ENCODE measurements at places on chromosomes 13 and 19.

GRCh38 chr13:30179597-30180276, 127.6 kb downstream of the KATNAL1 start:
- DNase-seq, result peak; percentile 85

DNA sequence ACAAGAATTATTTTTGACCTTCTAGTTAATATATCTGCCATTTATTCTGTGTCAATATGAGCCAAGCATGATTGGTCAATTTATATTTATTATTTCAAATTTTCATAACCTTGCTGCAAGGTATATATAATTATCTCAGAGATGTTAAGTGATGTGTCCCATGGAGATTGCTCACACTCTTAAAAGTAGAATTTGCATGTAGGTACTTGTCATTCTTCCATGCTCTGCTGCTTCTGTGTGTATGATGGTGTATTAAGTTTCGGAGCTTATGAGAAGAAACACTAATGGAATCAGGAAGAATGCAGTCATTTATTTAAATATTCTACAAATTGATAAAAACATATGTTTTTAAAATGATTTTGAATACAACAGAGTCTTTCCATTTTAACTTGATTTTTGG, 586.8 kb upstream of the MIR17HG start:
- peak; percentile 2 for DNase-seq

GRCh38 chr13:25379011-25379410, 7.2 kb downstream of the ATP8A2 start:
- no peak for DNase-seq

DNA sequence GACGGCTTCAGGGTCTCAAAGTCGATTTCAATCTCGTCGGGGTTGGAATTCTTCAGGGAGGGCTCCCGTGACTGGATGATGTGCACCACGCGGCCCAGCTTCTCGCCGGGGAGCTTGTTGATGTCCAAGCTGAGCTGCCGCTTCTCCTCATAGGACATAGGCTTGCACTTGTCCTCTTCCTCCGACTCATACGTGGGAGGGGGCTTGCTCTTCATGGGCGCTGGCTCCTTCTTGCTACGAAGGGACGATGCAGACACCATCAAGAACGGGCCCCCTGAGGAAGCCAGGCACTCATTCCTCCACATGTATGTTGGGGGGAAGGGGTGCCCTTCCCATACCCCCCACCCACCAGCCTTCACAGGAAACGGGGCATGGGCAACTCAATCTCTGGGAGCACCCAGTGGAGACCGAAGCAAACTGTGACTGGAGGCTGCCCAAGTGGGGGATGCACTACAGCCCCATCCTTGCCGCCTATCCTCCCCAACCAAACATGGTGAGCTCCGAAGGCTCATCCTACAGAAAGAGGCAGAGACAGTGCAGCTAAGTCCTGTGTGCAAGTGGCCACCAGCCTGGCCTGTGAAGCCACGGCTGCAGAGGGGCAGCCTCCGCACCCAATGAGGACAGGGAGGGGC, 23.2 kb upstream of the EPHX3 start:
- no peak for DNase-seq

GRCh38 chr13:21826214-21827015, 155.5 kb downstream of the FGF9 start:
- no peak for DNase-seq

GRCh38 chr13:90362707-90363106, 984.8 kb upstream of the MIR17HG start:
- no peak for DNase-seq

- DNase-seq, result no peak
These were observed 421.1 kb downstream of the FGF9 start for GRCh38 chr13:22091971-22092300.

GRCh38 chr19:34429553-34429952, 1.4 kb downstream of the UBA2 start:
- DNase-seq, result no peak

GRCh38 chr19:47113850-47114651, 475 bp upstream of the ZC3H4 start:
- DNase-seq, result peak; percentile 36

DNA sequence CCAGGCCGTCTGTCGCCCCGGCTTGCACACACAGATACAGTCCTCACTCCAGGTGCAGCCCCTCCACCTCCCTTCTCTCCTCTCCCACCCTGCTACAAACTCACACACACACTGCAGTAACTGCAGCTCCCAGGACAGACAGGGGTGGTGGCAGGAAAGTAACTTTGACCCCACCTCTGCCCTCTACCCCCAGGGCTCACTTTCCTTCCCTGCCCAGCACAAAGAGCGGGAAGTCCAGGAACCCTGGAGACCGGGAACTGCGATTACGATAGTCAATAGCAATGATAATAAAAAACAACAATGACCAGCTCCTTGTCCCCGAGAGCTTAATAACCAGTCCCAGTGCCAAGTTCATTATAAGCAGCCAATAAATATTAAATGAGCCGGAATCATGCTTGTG, at the start of gene CEACAM20:
CEACAM20 (minus strand) TSS at position 140 of the 400 bp plus-strand sequence. CDS start 166 bp downstream, outside the sequence.
- no peak for DNase-seq

- no peak for DNase-seq
These were observed 70.5 kb upstream of the CSNK1A1L start for GRCh38 chr13:37175996-37176395.

DNA sequence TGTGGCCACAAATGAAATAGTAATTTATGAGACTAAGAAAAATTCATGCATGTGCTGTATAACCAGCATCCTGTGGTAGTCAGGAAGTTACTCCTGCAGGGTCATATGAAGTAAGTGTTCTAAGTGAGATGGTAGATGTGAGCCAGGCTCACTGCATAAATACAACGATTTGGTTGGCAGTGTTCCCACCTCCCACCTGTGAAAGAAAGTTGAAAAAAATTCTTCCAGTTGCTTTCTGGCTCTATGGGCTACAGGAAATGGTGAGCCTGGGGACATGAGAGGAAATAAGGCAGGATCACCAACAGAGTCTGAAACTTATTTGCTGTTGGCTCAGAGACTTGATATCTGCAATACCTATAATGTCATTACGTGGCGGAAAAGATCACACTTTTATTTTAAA, 301.7 kb upstream of the SPRY2 start:
- DNase-seq, result no peak

GRCh38 chr13:85825454-85825853, 26.2 kb upstream of the SLITRK6 start:
- no peak for DNase-seq

GRCh38 chr19:17942582-17943273, 9.9 kb downstream of the CCDC124 start:
- no peak for DNase-seq

- DNase-seq, result no peak
These were observed 46.2 kb downstream of the CDK8 start for GRCh38 chr13:26300140-26300539.

DNA sequence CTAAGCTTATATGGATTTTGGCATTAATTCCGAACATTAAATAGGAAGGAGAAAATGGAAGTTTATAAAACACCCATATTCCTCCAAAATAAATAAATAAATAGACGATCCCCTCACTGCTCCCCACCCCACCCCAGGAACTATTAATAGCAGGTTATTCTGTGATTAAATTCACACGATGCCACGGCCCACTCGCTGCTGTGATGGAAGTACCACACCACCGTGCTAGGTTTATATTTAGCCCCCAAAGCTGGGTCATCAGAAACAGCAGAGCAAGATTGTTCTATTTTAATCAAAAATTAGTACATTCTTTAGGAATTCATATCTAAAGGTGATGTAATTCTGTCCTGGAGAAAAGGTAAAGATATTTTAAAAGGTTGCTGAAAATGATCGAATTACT, 65.4 kb downstream of the CCDC70 start:
- DNase-seq, result no peak

GRCh38 chr19:51040151-51040550, 5.3 kb upstream of the KLK12 start:
- no peak for DNase-seq

- DNase-seq, result no peak
These were observed 2299.5 kb downstream of the PCDH9 start for GRCh38 chr13:64930636-64931035.

DNA sequence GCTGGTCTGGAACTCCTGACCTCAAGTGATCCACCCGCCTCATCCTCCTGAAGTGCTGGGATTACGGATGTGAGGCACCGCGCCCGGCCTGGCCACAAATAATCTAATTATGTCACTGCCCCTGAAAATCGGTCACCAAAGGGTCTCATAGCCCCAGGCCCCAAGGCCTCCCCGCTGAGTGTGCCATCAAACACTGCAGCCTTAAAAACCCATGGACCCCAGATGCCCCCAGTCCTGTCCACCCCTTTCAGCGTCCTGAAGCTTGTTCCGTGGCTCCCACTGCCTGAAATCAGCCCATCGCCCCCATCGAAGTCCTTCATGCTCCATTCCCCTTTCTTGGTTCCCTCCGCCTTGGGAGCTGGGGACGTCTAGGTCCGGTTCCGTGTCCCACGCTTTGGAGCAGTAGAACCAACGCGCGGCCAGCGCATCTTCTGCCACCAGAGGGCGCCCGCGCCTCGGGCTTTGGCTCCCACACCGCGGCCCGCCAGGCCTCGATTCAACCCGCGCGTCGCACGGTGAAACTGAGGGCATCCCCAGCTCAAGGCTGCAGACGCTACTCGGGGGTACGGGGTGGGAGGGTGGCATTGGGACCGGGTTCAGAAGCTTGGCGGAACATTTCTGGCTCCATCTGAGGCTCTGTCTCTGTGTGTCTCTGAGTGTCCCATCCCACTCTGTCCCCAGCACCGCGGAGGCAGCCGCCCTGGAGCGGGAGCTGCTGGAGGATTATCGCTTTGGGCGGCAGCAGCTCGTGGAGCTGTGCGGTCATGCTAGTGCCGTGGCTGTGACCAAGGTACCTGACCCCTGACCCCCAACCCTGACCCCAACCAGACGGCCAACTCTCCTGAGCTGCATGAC, 3.5 kb downstream of the YJEFN3 start:
- peak; percentile 53 for DNase-seq

DNA sequence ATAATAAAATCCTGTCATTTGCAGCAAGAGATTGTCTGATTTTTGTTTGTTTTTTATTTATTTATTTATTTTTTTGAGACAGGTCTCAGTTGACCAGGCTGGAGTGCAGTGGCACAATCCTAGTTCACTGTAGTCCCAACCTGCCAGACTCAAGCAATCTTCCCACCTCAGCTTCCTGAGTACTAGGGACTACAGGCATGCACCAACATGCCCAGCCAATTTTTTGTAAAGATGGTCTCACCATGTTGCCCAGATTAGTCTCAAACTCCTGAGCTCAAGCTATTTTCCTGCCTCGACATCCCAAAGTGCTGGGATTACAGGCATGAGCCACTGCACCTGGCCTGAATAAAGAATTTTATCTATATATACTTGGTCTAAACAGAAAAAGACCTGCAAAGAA, 17.6 kb downstream of the ZNF233 start:
- DNase-seq, result no peak

DNA sequence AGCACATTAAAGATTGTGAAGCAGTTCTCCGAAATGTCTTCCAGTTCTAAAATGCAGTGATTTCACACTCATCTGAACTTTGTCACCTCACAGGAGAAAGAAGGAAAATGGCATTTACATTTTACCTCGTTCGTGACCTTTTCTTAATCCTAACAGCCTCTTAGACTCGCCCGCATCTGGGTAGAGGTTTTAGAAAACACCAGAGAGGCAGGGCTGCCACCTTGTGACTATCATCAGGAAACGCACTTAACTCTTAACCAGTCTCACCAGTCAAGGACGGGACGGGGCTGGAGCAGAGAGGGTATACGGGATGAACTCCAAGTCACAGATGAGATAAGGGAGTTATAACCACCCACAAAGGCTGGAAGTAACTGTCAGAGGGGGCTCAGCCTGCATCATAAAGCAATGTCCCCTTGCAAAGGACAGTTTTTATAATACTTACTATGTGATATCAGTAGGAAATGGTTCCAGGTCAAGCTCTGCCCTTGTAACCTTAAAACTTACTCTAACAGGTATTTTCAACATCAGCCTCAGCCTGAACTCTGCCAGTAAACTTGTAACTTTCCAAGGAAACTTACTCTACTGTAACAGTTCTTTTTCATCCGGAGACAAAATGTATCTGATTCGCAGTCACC, 8.6 kb upstream of the CEACAM6 start:
- peak; percentile 59 for DNase-seq

DNA sequence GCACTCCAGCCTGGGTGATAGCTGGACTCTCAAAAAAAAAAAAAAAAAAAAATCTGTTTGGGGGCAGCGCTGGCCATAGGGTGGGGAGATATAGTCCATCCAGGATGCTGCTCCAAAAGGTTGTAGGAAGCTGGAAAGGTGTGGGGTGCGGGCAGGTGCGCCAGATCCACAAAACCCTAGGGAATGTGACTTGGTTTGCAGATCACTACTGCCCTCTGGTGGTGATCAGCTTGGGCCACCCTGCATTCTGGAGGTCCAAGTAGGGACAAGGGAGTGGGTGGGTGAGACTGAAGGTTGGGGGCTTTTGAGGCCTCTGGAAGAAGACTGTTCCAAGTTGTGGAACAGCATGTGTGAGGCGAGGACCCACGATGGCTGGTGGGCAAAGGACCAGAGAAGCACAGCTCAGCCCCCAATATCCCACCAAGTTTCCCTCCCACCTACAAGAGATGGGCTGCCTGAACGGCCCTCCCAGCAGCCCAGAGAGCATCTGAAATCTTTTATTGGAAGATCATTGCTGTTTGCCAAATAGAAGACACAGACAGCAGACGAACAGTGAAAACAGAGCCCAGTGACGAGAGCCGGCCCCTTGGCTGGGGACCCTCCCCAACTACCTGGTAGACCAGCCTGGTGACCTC, 10.4 kb upstream of the TYK2 start:
- peak; percentile 72 for DNase-seq

GRCh38 chr19:5063873-5064645, 95.1 kb downstream of the KDM4B start:
- no peak for DNase-seq

- DNase-seq, result no peak
These were observed 78.3 kb downstream of the POLR1D start for GRCh38 chr13:27699952-27700351.

DNA sequence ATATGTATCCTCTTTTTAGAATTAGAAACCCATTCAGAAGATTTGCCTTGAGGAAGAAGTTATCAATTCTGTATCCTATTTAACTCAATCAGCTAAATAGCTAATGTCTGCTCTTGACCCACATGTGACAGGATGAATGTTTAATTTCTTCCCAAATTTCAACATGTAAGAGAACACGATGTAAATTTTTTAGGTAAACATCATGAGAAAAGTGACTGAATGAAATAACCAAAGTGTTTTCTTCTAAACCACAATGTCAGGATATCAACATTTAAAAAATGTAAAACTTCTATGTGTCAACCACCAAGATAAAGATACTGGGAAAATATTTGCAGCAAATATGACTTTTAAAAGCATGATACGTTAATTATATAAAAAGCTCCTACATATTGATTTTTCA, 302.4 kb downstream of the DCT start:
- no peak for DNase-seq

DNA sequence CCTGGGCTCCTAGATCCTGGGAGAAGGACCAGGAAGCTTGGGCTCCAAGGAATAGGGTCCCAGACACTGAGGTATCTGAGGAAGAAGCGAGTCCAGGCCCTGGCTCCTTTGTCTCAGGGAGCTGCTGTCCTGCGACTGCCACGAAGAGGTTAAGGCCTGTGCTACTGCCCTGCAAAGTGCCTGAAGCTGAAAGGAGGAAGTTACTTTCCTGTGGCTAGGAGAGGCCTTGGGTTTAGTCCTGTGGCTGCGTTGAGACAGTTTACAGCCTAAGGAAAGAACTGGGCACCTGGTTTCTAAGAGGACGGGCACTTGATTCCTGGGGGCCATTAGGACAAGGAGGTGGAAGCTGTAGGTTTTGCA, 2.8 kb downstream of the MYADM start:
- DNase-seq, result no peak

GRCh38 chr19:13959962-13960862, 7.9 kb downstream of the DCAF15 start:
- DNase-seq, result no peak

Measured in NCI-H345 (cell line).